ENCODE measurements at places on chromosomes 13 and 19.

- H3K27me3 ChIP-seq, result no peaks in the 10 kb centered on the region
- peaks cover 3% of the 10 kb centered on the region for H3K4me1 ChIP-seq
- H3K4me3 ChIP-seq, result no peak overlapping the region
Measured at GRCh38 chr19:12090807-12091206, 26.3 kb downstream of the ZNF844 start.

- no peaks in the 10 kb centered on the region for H3K27me3 ChIP-seq
- DNase-seq, result no peak
- no peak overlapping the region for H3K4me3 ChIP-seq
- no peaks in the 10 kb centered on the region for H3K36me3 ChIP-seq
- H3K27ac ChIP-seq, result no peak overlapping the region
- H3K4me1 ChIP-seq, result no peaks in the 10 kb centered on the region
Measured at GRCh38 chr19:42466521-42467182, 23.9 kb upstream of the CXCL17 start.

- DNase-seq, result no peak
- H3K36me3 ChIP-seq, result no peaks in the 10 kb centered on the region
- no peak overlapping the region for H3K27ac ChIP-seq
- H3K4me1 ChIP-seq, result no peaks in the 10 kb centered on the region
Measured at GRCh38 chr19:53958823-53959757, 3.6 kb upstream of the CACNG8 start.

- no peaks in the 10 kb centered on the region for H3K27me3 ChIP-seq
- no peaks in the 10 kb centered on the region for H3K36me3 ChIP-seq
- H3K4me1 ChIP-seq, result no peaks in the 10 kb centered on the region
- DNase-seq, result no peak
Measured at GRCh38 chr13:82878536-82878935, 1003.7 kb downstream of the SLITRK1 start.

- H3K4me3 ChIP-seq, result no peak overlapping the region
- H3K27ac ChIP-seq, result no peak overlapping the region
- no peak for DNase-seq
- H3K27me3 ChIP-seq, result no peaks in the 10 kb centered on the region
- no peaks in the 10 kb centered on the region for H3K36me3 ChIP-seq
Measured at GRCh38 chr13:42035905-42036521, 12.4 kb upstream of the DGKH start.

DNA sequence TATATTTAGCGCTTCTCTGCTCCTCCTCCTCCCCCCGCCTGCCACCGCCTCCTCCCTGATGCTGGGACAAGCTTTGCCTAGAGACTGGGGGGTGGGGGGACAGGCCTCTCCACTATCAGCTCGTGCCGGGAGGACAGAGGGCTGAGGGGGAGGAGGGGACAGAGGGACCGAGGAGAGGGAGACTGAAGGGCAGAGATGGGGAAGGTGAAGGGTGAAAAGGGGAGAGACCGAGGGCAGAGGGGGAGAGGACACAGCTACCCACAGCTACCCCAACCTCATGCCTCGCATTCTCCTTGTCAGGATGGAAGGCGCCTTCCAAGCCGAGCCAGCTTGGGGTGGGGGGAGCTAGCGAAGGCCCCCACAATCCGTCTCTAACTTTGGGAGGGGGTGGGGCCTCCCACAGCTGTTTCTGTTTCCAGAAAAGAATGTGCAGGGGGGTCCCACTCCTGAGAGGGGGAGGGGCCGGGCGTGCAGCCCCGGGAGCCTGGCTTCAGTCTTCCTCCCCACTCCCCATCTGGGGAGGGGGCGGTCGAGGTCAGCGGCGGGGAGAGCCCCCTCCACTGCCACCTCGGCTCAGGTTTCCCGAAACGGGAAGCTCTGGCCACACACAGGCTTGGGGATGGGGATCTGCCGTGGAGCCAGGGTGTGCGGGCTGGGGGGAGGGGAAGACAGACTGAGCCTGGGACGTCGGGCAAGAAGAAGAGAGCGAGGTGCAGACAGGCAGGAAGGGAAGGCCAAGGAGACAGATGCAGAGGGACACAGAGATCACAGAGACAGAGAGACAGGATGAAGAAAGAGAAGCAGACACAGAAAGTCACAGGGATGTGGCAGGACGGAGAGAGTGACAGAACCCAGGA is 1.6 kb downstream of the DACT3 start:
- H3K27ac ChIP-seq, result peak overlapping the region; percentile 59
- peak overlapping the region; percentile 87 for H3K4me3 ChIP-seq
- H3K4me1 ChIP-seq, result no peaks in the 10 kb centered on the region
- H3K27me3 ChIP-seq, result no peaks in the 10 kb centered on the region
- H3K36me3 ChIP-seq, result no peaks in the 10 kb centered on the region
- DNase-seq, result peak; percentile 70

GRCh38 chr19:41264581-41265394 is 616 bp downstream of the HNRNPUL1 start:
- H3K4me3 ChIP-seq, result peak overlapping the region; percentile 100
- DNase-seq, result peak; percentile 73
- H3K4me1 ChIP-seq, result peaks cover 3% of the 10 kb centered on the region
- peak overlapping the region; percentile 96 for H3K27ac ChIP-seq
- no peaks in the 10 kb centered on the region for H3K36me3 ChIP-seq

GRCh38 chr13:109224033-109224432 is 562.4 kb downstream of the IRS2 start:
- H3K36me3 ChIP-seq, result no peaks in the 10 kb centered on the region
- no peak for DNase-seq
- no peak overlapping the region for H3K4me3 ChIP-seq
- no peaks in the 10 kb centered on the region for H3K27me3 ChIP-seq
- no peak overlapping the region for H3K27ac ChIP-seq

DNA sequence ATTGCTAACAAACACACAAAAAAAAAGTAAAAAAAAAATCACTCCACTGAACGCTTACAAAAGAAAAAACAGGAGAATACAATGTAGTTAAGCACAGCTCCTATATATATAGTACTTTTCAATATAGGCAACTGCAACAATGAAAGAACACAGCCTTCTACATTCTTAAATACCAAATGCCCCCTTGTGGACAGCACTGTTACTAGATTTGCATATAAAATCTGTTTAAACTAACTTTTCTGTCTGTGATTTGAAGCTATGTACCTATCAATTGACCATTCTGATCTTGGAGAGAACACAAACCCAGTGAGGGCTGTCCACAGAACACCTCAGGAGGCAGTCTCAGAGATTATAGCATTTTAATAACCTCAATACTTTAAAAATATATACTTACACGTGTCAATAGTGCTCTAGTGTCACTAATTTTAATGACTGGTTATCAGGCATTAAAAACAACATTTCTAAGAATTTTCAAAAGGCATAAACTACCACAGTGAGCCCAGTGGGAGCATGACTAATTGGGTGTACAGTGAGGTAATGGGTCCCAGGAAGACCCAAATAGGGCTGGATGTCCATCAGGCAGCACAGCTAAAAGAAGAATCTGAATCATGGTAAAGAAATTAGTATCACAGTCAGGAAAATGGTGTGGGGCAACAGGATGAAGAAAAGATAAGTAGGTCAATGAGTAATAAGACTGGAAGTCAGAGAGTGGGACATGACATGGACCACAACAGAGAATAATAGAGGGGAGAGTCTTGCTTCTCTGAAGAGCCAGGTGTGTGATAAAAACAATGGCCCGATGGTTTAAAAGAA is 22.2 kb downstream of the CCDC169 start:
- no peak for DNase-seq
- H3K27me3 ChIP-seq, result no peaks in the 10 kb centered on the region
- H3K4me3 ChIP-seq, result no peak overlapping the region
- H3K4me1 ChIP-seq, result no peaks in the 10 kb centered on the region

DNA sequence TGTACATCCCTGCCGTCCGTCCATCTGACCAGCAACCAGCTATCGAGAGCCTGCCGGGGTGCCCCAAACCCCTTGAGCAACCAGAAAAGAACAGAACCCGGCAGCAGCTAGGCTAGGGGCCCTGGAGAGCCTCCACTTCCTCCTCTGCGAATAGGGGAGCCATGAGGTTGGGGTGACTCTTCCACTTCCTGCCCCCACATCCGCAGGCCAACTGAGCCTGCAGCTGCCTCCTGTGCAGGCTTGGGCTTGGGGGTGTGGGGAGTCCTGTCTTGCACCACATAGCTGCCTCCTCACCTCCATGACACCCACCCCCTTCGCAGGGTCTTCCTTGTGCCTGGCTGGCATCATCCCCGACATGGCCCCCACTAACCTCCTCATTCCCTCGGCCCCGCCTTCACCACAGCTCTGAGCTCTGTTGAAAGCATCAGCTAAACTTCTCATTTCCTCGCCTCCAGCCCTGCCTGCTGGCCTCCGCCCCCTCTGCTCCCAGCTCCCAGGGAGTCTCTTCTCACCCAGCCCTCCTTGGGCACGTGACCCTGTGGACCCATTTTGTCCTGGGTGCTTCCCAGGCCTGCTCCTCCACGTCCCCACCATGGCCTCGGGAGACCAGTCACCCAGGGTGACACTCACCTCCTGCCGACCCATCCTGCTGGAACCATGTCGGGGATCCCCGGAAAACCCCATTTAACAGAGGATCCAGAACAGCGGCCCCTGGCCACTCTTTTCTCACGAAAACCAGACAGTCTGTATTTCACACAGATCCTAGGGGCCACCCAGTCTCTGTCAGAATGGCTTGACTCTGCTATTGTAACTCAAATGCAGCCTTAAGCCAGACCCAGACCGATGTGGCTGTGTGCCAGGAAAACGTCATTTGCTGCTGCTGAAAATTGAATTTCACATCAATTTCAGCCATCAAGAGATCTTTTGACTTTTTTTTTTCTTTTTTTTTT is 50.4 kb downstream of the MYO9B start:
- H3K4me1 ChIP-seq, result no peaks in the 10 kb centered on the region
- no peak for DNase-seq

- H3K4me1 ChIP-seq, result peaks cover 6% of the 10 kb centered on the region
- no peaks in the 10 kb centered on the region for H3K36me3 ChIP-seq
- no peak overlapping the region for H3K27ac ChIP-seq
- DNase-seq, result no peak
- H3K27me3 ChIP-seq, result no peaks in the 10 kb centered on the region
- H3K4me3 ChIP-seq, result no peak overlapping the region
Measured at GRCh38 chr13:77034881-77035280, 7.9 kb upstream of the FBXL3 start.

All from ovary (tissue), 10 donors.